Left kidney (tissue), 8 donors: ENCODE measurements at places on chromosomes 2 and 18. TPM values are rescaled to one million over a fixed set of nuclear protein-coding genes. Genes with fewer than 3 reads are reported as not detected.

Gene CIDEA
- not detected for polyA plus RNA-seq

Gene SPP2
- polyA plus RNA-seq: not detected

Gene ARHGAP25
- 6.8 TPM for polyA plus RNA-seq

Gene LOXHD1
- polyA plus RNA-seq: 1.4 TPM

Gene KIF1A
- polyA plus RNA-seq: 11.1 TPM

Gene DCC
- 8.7 TPM for polyA plus RNA-seq

Gene UBR3
- 48.3 TPM for polyA plus RNA-seq

DNA sequence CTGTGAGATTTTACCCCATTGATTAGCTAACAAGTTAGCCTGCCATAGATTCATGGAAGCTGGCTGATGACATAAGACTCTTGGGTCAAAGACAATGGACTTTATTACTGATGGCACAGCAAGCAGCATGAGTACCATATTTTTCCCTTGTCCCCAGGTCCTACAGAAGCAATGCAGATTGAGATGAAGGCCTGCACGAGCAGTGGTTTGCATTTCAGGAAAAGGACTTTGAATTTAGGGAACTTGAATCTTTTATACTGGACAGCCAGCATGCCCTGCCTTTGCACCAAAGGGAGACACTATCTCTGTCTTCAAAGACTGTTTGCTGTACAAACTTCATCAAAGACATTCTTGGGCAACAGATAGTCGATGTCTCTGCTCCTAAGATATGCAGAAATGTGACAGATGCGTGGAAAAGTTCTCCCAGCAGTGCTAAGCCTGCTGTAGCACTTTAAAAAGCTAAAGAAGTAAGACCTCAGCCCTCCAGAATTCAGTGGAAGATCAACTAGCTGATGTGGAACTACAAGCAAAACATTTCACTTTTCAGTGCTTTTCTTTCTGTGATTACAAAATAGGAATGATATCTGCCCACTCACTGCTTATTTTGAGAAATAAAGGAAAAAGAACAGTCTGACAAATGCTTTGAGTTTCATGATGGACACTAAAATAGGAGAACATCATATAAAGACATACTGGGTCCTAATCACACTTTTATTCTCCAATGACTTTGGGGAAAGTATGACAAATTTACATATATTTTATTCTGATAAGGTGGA lies 44.4 kb upstream of the TANK start:
- no peak for DNase-seq

DNA sequence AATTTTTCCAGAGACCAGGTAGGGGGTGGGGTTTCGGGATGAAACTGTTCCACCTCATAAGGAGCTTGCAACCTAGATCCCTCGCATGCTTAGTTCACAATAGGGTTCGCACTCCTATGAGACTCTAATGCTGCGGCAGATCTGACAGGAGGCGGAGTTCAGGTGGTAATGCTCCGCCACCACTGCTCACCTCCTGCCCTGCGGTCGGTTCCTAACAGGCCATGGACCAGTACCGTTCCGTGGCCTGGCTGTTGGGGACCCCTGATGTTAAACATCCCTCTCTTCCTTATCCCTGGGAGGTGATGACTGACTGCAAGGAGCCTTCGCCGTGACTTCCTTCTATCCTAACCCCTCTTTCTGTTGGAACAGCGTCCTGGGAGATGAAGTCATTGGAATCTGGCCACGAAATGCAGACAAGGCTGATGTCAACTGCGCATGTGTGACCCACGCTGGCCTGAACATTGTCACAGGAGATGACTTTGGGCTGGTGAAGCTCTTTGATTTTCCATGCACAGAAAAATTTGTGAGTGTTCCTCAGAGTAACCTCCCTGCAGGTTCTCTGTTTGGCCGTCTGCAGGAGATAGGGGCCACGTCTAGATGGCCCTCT lies 82.4 kb downstream of the RTN4 start:
- no peak for DNase-seq

DNA sequence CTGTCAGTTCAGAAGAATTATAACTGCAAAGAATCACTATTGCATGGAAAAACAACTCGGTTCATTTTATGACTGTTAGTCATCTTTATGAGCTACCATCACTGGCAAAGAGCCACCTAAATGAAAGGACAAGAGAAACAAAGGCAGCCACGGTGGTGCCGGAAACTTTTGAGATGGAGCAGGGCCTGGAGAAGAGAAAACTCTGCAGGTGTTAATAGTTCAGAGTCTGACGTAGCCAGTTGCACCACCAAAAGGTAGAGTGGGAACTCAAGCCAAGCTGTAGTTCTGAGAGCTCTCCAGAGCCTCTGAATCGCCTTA lies 110.9 kb downstream of the FTCDNL1 start:
- no peak for DNase-seq

DNA sequence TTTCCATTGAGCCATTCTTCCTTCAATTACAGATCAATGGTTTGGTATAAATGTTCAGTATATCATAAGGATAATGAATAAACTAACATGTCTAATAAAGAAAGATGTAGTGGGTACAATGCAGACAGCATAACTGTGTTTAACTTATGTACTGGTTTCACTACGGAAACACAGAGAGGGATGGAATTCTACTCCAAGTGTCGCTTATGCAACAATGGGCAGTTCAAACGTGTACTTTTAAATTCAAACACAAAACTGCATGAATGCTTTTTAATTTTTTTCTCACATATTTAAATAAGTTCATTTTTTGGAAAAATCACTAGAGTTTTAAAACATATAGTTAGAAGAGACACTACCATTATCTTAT lies 74.7 kb downstream of the COBLL1 start:
- DNase-seq: no peak

GRCh38 chr2:207055257-207055656 lies 110.5 kb downstream of the KLF7 start:
- no peak for DNase-seq
